ENCODE measurements at places on chromosomes 5 and 9. TPM values are rescaled to one million over a fixed set of nuclear protein-coding genes. Genes with fewer than 3 reads are reported as not detected.
A peak's percentile ranks its signal among the peaks of the same experiment; 100 is the strongest.

GRCh38 chr5:9617221-9617620, 12.9 kb downstream of the TAS2R1 start:
- DNase-seq, result no peak

DNA sequence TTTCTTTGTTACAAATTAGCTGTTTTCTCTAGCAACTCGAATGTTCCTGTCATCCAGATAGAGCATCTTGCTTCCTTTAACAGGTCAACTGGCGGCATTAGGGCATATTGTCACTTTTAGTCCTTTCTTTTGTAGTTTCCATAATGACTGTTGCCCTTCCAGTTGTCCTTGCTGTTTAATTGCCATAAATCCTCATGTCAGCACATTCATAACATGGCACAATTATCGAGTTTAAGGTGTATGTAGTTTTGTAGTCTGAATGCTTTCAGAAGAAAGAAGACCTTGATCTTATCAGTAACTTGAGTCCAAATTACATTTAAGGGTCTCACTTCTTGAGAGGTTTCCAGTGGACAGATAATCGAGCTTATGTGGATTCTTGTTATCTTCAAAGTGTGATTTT, 161.7 kb upstream of the CDH12 start:
- no peak for DNase-seq

GRCh38 chr9:94210616-94211603, 48.2 kb upstream of the ZNF169 start:
- DNase-seq, result no peak

- no peak for DNase-seq
Observed at GRCh38 chr5:95042037-95042436, 242.9 kb downstream of the MCTP1 start.

The TMC1 gene
- 0.45 TPM for total RNA-seq

The PCDHGA8 gene
- total RNA-seq, result 20.9 TPM

The GFRA3 gene
- total RNA-seq, result 0.09 TPM

- peak; percentile 27 for DNase-seq
Observed at GRCh38 chr5:127564002-127564769, 46.7 kb downstream of the PRRC1 start.

DNA sequence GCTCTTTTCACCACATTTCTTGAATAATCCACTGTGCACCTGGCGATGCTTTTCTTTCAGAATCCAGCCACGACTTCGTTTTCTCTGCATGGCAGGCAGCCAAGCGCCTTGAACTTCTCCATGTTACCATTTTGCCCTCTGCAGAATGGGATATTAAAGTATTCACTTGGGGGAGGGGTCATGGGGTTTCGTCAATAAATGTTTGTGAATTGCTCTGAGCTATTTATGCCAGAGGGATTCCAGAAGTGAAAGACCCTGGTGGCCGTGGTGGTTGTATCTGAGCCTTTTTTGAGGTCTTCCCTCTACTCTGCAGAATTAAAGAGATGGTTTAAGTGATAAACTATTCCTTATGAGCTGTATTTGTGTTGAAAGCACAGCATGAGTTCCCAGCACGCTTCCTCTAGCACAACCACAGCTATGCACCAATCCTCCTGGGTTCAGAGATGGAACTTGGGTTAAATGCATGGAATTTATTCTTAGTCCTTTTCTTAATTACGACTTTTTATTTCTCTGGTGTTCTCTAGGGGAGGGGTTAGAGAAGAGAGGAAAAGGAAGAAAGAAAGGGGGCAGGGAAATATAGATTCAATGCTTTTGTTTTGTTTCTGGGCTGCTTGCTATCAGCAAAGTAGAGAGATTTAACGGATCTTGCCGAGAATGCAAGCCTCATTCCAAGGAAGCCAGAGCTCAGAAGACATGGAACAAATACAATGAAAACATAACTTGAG, 478.2 kb upstream of the TNC start:
- DNase-seq, result no peak

DNA sequence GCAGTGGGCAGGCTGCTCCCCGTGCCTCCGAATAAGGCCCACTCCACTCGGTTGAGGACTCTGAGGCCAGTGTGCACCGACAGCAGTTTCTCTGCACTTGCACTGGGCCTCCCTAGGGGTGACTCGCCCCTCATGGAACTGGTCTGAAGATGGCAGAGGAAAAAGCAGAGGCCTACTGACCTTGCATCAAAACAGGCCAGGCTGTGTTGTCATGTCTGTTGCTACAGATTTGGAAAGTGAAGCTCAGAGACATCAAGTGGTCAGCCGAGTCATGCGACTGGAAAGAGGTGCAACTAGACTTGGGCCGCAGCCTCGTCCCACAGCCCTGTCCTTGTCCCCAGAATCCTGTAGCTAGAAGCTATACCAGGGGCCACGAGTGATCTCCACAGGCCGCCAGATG, 78.3 kb downstream of the DCP2 start:
- no peak for DNase-seq

The PCDHB4 gene
- 6.0 TPM for total RNA-seq

DNA sequence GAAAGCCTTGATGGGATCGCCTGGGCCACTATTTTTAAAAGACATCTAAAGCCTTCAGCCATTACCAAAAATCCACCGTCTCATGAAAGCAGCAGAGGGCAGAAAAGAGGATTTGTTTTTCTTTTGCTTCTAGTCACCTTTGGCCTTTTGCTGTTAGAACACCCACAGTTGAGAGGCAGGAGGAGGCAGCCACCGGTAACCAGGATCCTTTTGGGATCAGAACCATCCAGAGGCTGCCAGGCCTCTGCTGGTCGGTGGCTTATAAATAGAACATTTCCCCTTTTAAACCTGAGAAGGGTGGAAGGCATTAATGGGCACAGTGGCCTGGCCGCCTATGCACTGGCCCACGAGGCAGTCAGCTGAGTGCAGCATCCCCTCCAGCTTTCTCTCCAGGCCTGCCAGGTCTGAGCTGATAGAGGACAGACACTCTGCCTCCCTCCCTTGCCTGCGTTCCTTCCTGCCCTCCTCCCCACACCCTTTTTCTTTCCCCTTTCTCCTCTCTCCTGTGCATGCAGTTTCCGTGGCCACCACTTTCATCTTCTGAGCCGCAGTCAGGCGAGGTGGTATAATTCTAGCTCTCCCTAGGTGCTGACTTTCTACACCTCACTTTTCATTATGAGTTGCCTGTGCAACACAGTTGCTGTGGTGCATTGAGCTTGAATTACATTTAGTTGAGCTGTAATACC, 253.4 kb downstream of the ARHGAP26 start:
- peak; percentile 63 for DNase-seq

DNA sequence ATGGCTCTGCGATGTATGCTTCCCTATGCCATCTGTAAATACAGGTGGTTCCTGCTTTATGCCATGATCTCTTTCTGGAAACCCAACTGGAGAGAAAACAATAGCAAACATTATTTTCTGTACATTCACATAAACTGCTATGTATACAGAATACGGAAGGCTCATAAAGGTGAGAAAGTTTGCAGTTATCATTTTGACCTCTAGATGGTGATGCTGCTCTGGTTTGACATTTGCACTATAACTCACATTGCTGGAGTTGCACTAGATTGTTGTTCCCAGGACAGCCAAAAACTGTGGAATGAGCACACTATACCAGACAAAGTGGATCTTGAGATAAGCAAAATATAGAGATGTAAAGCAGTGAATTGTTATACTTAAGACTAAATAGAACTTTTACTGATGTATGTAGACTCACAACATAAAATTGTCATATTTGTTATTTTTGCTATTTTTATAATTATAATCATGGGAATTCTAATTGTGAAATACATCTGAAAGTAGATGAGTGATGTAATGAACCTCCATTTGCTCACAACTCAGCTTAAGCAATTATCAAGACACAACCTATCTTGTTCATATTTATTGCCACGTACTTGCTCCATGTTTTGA, 246.5 kb downstream of the PTPRD start:
- peak; percentile 1 for DNase-seq

- no peak for DNase-seq
Observed at GRCh38 chr9:16515207-16515606, 355.3 kb downstream of the BNC2 start.

DNA sequence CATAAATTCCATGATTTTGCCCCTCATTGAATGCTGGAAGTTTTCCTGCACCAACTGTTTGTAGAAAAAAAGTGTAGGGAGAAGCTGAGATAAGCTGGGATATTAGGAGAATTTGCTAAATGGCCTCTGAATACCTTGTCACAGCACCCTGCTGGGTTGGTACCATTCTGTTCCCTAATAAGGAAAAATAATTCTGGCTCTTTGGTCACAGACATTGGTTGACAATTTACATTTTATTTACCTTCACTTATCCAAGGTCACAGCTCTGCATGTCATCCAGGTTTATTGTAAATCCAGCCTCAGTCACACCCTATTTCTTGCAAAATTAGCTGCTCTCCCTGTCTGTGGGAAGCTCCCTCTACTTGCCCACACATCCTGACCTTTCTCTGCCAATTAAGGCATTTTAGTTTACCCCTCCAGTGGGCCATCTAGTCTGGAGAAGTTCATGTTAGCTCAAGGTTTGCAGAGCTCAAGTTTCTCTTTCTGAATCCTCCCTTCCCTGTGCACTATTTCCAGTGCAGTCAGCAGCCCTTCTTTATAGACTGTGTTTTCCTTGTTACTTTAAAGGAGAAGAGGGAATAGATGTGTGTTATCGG, 115.4 kb upstream of the NTRK2 start:
- DNase-seq, result no peak

GRCh38 chr5:28400076-28400475, 1361.7 kb upstream of the CDH9 start:
- DNase-seq, result no peak

DNA sequence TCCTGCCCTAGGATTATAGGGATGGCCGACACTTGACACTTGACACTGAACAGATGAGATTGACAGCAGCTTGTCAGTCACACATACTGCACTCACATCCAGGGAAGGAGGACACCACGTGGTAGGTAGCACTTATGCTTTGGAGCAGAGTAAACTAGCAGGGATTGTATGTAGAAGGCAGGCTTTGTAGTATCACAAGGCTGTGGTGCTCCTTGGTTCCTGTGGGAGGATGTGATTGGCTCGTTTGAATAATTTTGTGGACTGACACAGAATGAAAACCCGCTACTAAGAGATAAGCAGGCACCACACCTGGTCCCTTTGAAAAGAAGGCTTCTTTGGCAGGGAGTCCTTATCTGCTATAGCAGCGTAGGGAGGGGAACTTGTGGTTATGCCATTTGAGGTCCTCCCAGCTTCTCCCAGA, 63.6 kb upstream of the IL12B start:
- no peak for DNase-seq

GRCh38 chr5:14428302-14429081, 153.1 kb upstream of the OTULINL start:
- no peak for DNase-seq

GRCh38 chr5:86127696-86128095, 490.0 kb upstream of the COX7C start:
- no peak for DNase-seq

GRCh38 chr9:108835831-108836230, 20.0 kb downstream of the ACTL7B start:
- DNase-seq, result no peak

Data from cerebellum (tissue), 4 donors.